ENCODE measurements at places on chromosomes 12 and 14. TPM values are rescaled to one million over a fixed set of nuclear protein-coding genes. Genes with fewer than 3 reads are reported as not detected.

The KLRG1 gene
- polyA plus RNA-seq = 4.5 TPM

The LRFN5 gene
- polyA plus RNA-seq = not detected

DNA sequence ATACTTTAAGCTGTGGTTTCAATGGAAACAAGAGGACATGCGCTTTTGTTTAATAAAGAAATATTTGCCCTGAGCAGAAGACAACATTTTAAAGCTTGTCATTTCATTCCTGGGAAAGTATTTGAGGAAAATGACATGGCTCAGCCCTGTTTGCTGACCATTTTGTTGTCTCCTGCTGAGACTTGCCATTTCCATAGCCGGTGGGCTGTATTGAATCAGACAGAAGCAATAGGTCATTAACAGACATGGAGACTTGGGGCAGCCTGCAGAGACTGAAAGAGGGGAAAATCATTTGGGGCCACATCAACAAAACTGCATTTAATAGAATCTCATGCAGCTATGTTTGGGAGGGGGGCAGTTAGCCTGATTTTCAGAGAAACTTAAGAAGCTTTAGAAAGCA is 443.0 kb downstream of the NPAS3 start:
- DNase-seq = no peak

DNA sequence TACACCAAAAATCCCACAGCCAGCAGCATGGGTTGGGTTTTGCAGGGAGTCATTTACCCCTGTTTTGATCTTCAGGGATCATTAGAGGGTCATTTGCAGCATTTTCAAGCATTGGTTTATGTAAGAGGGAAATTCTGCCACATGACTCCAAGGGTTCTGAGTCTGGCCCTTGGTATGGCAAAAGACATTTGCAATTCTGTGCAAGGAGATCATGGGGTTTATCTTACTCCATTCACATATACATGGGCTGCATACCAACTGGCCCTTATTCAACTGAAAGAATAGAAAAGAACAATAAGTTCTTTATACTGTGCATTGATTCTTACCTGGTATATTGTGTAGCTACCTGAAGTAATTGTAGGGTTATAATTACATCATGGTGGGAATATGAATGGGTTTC is 13.7 kb downstream of the SIX4 start:
- no peak for DNase-seq

The LUM gene
- polyA plus RNA-seq = 0.30 TPM

GRCh38 chr12:46553266-46553665 is 180.7 kb upstream of the SLC38A2 start:
- DNase-seq = no peak

DNA sequence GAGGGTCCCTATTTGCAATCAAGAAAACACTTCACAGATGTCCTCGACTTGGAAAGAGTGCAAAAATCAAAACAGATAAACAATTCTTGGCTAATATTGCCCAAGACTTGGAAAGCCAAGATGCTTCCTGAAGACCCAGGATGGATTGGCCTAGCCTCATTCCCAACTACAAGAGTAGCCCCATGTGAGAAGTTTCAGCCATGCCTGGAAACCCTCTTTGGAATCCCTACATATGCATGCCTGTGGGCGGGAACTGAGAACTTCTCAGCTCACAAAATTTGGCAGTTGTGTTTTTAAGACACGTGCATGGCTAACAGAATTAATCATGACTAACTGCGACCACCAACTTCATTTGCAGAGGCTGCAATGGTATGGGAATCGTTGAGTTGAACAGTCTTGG is 283.2 kb upstream of the TBX3 start:
- DNase-seq = no peak

The ANO2 gene
- not detected for polyA plus RNA-seq

GRCh38 chr12:98873776-98874175 is 228.7 kb downstream of the APAF1 start:
- DNase-seq = no peak

DNA sequence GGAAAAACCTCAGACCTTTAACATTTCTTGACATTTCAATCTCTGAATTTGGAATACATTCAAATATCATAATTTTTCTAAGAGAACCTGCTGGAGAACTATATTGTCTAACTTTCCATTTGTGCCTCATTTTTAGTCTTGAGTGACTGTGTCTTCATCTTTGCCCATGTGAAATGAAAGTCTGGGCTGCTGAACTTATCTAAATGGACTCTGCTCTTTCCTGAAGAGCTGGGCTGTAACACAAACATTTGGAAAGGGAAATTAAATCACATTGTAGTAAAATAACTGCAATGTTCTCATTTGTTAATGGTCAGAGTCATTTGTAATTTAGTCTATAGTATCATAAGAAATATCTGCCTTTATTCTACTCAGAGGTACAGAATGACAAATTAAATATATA is 373.1 kb downstream of the LRIG3 start:
- no peak for DNase-seq

DNA sequence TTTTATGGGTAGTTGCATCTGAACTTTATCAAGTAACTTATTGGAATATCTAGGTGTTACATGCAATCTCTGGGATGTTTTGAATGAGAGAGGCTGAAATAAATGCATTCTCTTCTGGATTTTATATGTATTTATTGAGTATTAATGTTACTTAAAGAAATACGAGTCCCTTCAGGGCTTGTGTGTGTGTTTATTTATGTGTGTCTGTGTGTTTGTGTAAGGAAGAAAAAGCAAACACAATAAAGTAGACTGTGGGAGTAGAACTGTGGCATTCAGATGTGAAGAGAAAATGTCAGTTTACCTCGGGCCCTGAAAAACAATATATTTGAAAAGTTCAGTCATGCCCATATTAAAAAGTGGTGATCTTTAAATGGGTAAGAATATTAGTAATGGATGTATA is 250.5 kb downstream of the RPL10L start:
- no peak for DNase-seq

- no peak for DNase-seq
Observed at GRCh38 chr12:131466306-131466705, 244.6 kb upstream of the SFSWAP start.

The HOXC12 gene
- not detected for polyA plus RNA-seq

- peak; percentile 93 for DNase-seq
Observed at GRCh38 chr14:51846631-51847488, 13.6 kb upstream of the GNG2 start.

The NKX2-8 gene
- polyA plus RNA-seq = not detected

The ACOT2 gene
- 33.9 TPM for polyA plus RNA-seq

DNA sequence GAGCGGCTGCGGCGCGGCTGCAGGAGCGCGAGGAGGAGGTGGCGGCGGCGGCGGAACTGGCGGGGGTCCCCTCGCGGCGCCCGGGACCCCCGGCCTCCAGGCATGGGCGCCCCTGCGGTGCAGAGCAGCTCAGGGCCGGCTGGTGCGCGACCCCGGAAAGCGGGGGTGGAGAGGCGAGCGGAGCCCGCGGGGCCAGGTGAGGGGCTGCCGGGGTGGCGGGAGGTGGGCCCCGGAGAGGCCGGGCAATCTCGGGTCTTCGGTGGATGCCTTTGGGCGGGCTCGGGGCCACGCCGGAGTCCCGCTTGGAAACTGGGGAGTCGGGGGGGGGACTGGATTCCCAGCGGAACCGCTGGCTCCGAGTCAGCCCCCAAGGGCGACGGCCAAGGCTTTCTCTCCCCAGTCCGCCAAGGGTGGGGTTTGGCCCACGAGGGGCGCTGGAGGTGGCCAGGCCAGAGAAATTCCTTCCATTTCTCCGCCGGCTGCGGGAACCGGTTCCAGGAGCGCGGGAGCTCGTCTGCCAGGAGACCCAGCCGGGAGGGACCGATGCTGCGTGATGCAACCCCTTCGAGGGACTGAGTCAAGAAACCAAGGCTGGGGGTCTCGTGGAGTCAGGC is 13.9 kb upstream of the NR4A1 start:
- no peak for DNase-seq

DNA sequence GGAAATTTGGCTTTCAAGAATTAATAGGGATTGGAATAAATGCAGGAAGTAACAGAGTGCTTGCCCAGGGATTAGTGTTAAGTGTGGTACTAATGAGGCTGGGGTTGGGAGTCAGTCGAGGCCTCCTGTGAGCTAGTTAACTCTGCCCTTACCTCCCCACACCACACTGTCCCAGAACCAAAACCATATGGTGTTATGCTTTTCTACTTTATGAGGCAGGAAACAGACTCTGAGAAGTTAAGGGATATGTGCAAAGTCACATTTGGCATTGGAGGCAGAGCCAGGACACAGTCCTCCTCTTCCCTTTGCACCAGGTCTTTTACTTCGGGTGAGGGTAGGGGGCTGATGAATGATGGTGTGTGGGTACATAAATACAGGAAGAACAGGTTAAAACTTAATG is 41.9 kb downstream of the PELI2 start:
- DNase-seq = no peak

GRCh38 chr12:132046561-132046960 is 96.8 kb downstream of the EP400 start:
- no peak for DNase-seq

- DNase-seq = peak; percentile 17
Observed at GRCh38 chr12:89821896-89822295, 113.3 kb upstream of the ATP2B1 start.

DNA sequence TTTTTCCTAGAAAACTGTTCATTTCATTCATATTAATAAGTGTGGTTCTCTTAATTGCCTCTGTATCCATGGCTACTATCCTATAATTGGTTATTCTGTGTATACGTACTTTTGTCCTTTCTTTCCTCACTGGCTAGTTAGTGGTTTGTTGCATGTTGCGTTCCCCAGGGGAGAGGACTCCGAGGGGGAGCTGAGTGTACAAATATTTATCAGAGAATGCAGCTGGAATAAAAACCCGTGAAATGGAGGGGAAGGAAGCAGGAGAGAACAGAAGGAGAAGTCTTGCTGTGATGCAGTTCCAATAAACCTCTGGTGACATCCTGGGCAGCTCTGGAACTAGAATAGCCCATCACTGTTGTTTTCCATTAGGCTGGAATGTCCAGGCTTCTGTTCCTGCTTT is 117.1 kb upstream of the RGS6 start:
- no peak for DNase-seq

DNA sequence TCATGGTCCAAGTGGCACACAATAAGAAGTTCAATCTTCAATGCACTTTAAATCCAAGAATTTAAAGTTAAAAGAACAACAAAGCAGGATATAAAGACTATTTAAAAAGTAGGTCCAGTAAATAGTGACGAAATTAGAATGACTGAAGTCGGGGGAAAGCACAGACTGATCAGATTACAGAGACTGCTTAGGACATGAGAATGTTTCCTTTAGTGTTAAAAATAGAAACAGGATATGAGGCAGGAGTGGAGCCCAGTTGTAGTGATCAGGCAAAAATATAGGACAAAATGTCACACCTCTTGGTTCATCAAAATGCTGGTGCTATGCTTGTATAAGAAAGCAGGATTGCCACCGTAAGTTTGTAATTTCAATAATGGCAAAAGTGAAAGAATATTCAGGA is 52.2 kb upstream of the CD163 start:
- DNase-seq = no peak

GRCh38 chr14:105818712-105819005 is 292.3 kb downstream of the TMEM121 start:
- no peak for DNase-seq

GRCh38 chr14:71891970-71892369 is 40.3 kb upstream of the RGS6 start:
- no peak for DNase-seq

- DNase-seq = no peak
Observed at GRCh38 chr12:47165934-47166333, 86.2 kb upstream of the AMIGO2 start.

The KRT83 gene
- polyA plus RNA-seq = not detected

GRCh38 chr14:75223664-75224154 is 47.3 kb upstream of the TMED10 start:
- peak; percentile 75 for DNase-seq

GRCh38 chr14:101731187-101732080 is 30.1 kb upstream of the PPP2R5C start:
- peak; percentile 48 for DNase-seq

DNA sequence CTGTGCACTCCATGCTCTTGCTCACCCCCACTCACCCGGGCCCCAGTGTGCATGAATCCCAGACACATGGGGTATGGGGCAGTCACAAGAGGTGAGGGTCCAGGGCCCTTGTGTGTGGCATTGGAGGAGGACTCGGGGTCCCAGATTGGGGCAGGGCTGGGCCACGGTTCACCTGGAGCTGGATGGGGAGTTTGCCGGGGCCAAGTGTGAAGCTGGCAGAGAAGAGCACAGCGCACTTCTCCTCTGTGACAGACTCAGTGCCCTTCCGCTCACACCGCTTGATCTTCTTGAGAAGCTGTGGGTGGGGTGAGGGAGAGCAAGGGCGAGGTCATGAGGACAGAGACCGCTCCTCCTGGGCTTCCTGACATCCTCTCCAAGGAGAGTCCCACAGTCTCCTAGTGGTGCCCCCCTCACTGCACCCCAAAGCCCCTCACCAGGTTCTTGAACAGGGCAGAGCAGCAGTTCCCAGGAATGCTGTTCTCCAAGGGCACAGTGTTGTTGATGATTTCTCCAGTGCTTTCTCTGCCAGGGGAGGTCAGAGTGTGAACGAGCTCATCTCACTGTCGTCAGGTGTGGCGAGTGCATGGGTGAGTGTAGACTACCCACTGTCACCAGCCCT is 6.8 kb downstream of the STAT6 start:
- no peak for DNase-seq

DNA sequence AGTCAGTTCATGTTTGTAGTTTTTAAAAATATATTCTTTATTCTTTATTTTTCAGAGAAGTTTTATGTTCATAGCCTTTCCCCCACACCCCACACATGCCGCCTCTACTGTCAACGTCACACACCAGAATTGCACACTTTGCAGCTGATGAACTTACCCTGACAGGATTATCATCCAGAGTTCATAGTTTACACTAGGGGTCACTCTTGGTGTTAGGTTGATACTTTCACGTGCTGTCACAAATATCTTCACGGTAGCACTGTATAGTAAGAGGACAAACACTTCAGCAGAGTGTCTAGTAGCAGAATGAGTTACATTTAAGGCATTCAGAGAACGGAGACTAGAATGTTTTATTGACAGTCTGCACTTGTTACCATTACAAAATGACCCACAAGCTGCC is 5.1 kb downstream of the DPPA3 start:
- DNase-seq = no peak

- DNase-seq = no peak
Observed at GRCh38 chr14:68384881-68385280, 408.0 kb downstream of the ZFP36L1 start.

DNA sequence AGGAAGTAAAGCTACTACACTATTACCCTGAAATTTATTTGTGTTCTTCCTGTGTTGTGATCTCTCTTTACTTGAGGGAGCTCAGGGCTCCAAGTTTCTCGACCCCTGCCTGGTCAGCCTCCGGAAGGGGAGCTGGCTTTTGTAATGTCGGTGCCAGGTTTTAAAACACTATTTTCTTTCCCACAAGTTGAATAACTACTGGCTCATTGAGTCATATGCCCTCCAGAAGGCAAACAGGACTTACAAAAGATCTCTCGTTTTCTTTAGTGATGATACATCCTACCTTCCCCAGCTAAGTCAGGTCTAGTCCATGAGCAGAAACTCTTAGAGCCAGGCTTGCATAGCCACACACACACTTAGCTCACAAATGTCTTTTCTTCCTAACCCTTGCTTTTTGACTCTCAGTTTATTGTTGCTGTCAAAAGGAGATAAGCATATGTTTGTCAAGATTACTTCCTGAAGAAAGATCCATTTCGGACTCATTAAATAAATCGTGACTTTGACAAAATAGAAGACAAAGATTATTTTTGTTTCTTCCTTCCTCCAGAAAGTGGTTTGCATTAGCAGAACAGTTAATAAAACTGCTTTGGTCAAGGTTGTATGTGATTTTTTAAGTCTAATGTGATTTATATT is 209.8 kb upstream of the FLRT2 start:
- no peak for DNase-seq

The HCAR1 gene
- polyA plus RNA-seq = not detected

Measured in GM12878 (cell line).